Stimulated activated CD4-positive, alpha-beta T cell treated with anti-CD3 and anti-CD28 coated beads, Interleukin-12 subunit alpha, Interleukin-12 subunit beta, amount 100 ng/mL, for 4 hours (primary cell): ENCODE measurements at places on chromosomes 1 and 21.

GRCh38 chr1:167401260-167401873, 117.0 kb downstream of the CD247 start:
- DNase-seq: peak; percentile 37

DNA sequence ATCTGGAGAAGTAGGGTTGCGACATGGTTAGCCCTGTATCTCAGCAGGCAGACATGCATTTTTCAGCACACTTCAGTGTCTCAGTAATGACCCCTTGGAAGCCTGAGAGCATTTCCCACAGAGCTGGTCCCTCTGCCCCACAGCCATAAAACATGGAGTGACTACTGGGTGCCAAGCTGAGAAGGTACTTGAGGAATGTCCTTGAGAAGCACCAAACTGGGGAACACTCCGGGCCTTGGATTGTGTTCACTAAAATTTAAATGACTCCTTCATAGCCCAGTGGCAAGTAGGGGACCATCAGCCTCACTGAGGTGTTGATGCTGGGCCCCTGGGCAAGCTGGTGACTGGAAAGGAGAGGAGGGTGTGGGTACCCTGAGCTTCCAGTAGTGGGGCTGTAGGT, 54.7 kb downstream of the KCNJ6 start:
- DNase-seq: no peak

DNA sequence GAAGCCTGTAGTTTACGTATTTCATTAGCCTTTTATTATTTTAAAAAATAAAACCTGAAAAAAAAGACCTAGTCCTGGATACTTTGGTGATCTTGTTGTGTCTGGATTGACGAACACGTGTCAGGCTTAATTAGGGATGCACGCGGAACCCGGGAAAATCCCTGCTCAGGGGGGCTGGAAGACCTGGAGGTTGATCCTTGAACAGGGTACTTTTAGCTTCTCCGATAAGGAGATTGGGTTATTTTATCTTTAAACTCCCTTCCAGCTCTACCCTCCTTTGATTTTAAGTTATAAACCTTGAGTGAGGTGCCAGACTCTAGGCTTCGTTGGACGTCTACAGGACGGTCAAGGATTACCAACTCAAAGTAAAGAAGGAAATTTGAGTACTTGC, 552 bp upstream of the ZNF691 start:
- DNase-seq: no peak

GRCh38 chr1:83103341-83103740, 895.6 kb downstream of the TTLL7 start:
- no peak for DNase-seq

- no peak for DNase-seq
Measured at GRCh38 chr1:35448344-35448801, 108.8 kb downstream of the KIAA0319L start.

GRCh38 chr21:42500736-42501135, 4.7 kb upstream of the RSPH1 start:
- no peak for DNase-seq

DNA sequence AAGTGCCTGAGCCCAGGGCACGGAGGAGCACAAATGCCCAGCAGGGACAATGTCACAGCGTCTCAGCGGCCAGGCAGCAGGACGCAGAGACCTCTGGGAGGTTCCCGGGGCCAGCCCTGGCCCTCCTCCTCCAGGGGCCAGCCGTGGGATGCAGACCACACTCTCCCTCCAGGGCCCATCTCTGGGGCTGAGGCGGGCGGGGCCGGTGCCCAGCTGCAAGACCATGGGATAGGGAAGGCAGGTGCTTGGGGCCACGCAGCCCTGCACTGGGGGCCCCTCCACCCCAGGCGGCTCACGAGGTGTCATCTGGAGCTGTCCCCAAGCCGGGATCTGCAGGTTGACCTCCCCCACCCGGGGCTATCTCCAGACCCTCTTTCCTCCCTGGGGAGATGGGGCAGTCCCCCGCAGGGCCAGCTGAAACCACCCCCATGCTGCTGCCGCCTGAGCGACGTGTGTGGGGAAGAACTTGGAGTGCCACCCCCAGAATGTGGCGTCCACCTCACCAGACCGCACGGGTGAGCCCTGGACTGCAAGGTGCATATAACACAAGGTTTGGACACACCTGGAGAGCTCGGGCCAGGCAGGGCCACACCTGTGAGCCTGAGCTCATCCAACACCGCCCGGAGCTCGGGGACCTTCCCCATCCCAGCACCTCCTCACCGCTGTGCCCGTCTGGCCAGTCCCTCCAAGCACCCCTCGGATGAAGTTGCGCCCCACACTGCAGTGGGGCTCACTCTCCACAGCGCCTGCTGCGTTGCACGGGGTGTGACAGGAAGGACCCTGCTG, 4.1 kb upstream of the TTLL10 start:
- no peak for DNase-seq

- DNase-seq: no peak
Measured at GRCh38 chr1:99590578-99591209, 55.2 kb upstream of the PALMD start.

DNA sequence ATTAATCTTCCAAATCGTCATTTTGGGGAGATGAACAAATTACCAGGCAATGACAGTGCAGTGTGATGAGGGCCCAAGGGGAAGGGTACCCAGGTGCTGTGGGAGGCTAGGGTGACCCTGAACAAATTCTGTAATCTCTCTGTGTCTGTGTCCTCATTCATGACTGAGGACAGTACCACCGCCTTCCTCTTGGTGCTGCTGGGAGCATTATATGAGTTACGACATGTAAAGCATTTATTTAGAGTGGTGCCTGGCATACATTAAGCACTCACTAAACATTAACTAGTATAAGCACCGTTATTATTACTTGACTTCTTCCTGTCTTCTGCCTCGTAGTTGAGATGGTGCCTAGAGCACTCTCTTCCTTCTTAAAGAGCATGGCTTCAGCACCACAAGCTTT, 468.2 kb upstream of the VAMP3 start:
- no peak for DNase-seq

GRCh38 chr1:201042779-201043461, 19.4 kb upstream of the KIF21B start:
- DNase-seq: peak; percentile 60
